ENCODE measurements at places on chromosomes 11 and 22. TPM values are rescaled to one million over a fixed set of nuclear protein-coding genes. Genes with fewer than 3 reads are reported as not detected.
A peak's percentile ranks its signal among the peaks of the same experiment; 100 is the strongest.

DNA sequence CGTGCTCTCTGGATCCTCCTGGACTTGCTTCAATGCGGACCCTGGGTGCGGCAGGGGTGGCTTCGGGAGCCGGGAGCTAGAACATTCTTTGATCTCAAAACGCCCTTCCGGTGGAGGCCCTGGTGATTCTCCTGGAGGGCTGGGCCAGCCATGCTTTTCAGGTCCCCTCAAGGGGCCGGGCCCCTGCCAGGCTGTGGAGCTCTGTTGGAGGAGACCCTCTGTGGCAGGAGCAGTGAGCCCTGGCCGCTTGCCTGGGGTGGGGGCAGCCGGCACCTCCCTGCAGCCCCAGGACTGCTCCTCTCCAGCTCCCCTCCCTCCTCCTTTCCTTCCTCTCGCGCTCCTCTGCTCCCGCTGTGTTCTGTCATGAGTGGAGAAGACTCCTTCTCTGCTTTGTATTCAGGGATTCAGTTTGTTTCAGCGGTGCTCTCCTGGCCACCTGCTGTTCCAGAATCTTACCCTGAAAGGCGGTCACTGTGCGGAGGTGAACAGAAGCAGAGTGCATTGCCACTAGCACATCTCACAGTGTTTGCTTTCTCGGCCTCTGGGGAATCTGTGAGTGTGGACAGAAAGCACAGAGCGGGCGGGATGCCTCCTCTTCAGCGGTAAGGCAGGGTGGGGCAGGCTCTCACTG lies 289.1 kb downstream of the TBC1D22A start:
- H3K4me1 ChIP-seq = peaks cover 4% of the 10 kb centered on the region
- no peak overlapping the region for H3K4me3 ChIP-seq
- DNase-seq = no peak
- H3K36me3 ChIP-seq = peaks cover 6% of the 10 kb centered on the region
- no peak overlapping the region for H3K27ac ChIP-seq

GRCh38 chr11:134853992-134854991 lies 442.2 kb upstream of the B3GAT1 start:
- no peaks in the 10 kb centered on the region for H3K4me1 ChIP-seq
- no peak overlapping the region for H3K27ac ChIP-seq
- H3K27me3 ChIP-seq = peaks cover 15% of the 10 kb centered on the region

DNA sequence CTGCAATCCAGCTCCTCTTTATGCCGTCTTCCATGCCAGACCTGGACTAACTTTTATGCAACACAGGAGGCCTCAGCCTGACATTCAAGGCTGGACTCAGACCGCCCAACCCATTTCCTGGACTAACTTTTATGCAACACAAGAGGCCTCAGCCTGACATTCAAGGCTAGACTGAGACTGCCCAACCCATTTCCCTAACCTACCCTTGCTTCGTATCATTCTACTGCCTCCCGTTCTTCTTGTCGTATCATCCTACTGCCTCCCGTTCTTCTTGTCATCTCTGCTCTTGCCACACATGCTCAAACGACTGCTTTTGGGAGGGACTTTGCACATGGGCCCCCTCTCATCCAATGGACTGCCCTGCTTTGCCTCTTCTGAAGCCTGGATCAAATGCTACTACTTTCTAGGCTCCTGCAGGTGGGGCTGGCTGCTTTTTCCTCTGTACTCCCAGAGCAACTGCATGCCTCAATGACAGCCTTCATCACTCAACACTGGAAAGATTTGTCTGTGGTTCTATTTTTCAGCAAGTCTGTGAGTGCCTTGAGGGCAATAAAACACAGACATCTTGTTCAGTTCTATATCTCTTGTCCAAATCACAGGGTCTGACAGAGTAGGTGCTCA lies 7.8 kb downstream of the TBC1D10A start:
- H3K27me3 ChIP-seq = no peaks in the 10 kb centered on the region
- peaks cover 9% of the 10 kb centered on the region for H3K36me3 ChIP-seq
- peaks cover 84% of the 10 kb centered on the region for H3K4me1 ChIP-seq
- peak overlapping the region; percentile 49 for H3K27ac ChIP-seq
- no peak for DNase-seq

DNA sequence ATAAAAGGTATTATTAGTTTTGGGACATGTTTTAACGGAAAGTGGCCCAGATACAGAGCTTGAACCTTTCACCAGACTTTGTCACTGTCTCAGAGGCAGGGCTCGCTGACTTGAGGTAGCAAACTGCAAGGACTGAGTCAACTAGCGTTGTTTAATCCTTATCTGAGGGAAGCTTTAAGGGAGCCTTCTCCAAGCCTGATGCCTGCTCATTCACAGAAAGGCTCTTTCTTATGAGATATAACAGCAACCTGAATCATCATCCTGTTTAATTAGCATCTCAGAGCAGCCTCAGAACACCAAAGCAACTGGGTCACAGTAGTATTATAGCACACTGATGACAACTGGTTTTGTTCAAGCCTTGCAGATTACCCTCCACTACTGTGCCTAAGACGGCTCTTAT lies 54.2 kb upstream of the CYP2D6 start:
- H3K27me3 ChIP-seq = no peaks in the 10 kb centered on the region
- no peaks in the 10 kb centered on the region for H3K36me3 ChIP-seq
- peak; percentile 62 for DNase-seq
- peak overlapping the region; percentile 75 for H3K27ac ChIP-seq

DNA sequence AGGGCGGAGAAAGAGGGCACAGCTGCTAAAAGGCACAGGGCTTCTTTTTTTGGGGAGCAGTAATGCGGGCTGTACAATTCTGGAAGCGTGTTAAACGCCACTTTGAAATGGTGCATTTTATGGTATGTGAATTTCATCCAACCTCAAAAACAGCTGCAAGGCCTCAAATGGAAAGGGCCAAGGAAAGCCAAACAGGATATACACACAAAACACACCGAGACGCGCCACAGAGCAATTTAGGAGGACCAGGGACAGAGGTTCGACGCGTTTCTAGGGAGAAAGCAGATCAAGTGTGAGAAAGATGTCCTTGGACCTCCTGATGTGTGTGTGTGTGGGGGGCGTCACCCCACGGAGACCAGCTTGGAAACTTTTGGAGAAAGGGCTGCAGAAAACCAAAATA lies 31.1 kb downstream of the TSPAN4 start:
- no peaks in the 10 kb centered on the region for H3K4me1 ChIP-seq
- no peaks in the 10 kb centered on the region for H3K27me3 ChIP-seq
- H3K4me3 ChIP-seq = no peak overlapping the region
- H3K36me3 ChIP-seq = peaks cover 4% of the 10 kb centered on the region
- DNase-seq = no peak

DNA sequence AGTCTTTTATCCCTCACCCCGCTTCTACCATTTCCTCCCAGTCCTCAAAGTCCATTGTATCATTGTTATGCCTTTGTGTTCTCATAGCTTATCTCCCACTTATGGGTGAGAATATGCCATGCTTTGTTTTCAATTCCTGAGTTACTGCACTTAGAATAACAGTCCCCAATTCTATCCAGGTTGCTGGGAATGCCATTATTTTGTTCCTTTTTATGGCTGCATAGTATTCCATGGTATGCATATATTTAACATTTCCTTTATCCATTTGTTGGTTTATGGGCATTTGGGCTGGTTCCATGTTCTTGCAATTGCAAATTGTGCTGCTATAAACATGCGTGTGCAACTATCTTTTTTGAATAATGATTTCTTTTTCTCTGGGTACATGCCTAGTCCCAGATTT lies 114.9 kb downstream of the VPREB1 start:
- no peak overlapping the region for H3K27ac ChIP-seq
- H3K27me3 ChIP-seq = peaks cover 42% of the 10 kb centered on the region
- peaks cover 2% of the 10 kb centered on the region for H3K4me1 ChIP-seq
- H3K4me3 ChIP-seq = no peak overlapping the region

GRCh38 chr11:123239191-123240150 lies 44.4 kb upstream of the CLMP start:
- H3K4me3 ChIP-seq = no peak overlapping the region
- no peak overlapping the region for H3K27ac ChIP-seq
- no peak for DNase-seq

- H3K4me3 ChIP-seq = no peak overlapping the region
- no peaks in the 10 kb centered on the region for H3K4me1 ChIP-seq
- H3K36me3 ChIP-seq = no peaks in the 10 kb centered on the region
- peaks cover 4% of the 10 kb centered on the region for H3K27me3 ChIP-seq
- H3K27ac ChIP-seq = no peak overlapping the region
Observed at GRCh38 chr22:22021162-22021750, 38.7 kb upstream of the TOP3B start.

DNA sequence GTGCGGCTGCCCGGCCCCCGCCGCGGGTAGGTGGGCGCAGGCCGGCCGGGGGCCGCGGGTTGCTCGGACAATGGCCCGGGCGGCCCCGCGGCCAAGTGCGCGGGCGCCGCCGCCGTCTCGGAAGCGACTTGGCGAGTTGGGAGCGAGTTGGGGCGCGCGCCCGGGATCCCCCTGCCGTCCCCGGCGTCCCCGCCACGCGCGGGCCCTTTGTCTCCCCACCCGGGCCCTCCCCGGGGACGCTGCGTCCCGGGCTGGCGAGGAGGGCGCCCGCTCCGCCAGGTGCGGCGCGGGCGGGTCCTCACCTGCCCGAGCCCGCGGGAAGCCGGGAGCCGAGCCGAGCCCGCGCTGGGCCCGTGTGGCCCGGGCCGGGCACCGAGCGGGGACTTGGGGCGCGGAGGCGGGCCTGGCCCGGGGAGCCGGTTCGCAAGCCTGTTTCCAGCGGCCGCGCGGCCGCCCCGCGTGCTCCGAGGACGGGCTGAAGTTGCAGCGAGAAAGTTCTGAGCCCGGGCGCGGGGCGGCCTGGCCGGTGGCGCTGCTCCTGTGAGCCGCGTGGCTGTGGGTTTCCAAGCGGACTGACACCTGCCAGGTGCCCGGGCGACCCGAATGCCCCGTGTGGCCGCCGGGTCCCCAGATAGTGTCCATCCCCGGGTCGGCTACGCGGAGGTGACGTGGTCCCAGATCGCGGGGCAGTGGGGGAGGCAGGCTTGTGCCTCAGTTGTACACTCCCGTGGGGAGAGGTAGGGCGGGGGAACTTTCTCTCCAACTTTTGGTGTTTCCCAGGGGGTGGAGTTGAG lies 586 bp downstream of the LRP5 start:
- peak; percentile 30 for DNase-seq
- no peaks in the 10 kb centered on the region for H3K36me3 ChIP-seq
- no peak overlapping the region for H3K27ac ChIP-seq
- H3K27me3 ChIP-seq = peaks cover 7% of the 10 kb centered on the region
- peak overlapping the region; percentile 80 for H3K4me3 ChIP-seq

Gene ENTHD1
- 0.41 TPM for total RNA-seq

Gene CLDN5
- total RNA-seq = 0.31 TPM

Gene OR10A3
- not detected for total RNA-seq

Gene ZNRF3
- 1.3 TPM for total RNA-seq

Gene ADM2
- 7.3 TPM for total RNA-seq

Gene ANKK1
- 0.07 TPM for total RNA-seq

Gene MRGPRF
- not detected for total RNA-seq

Gene C11orf86
- not detected for total RNA-seq

Gene FOLR1
- total RNA-seq = not detected
